ENCODE measurements at places on chromosomes 12 and 14.

GRCh38 chr14:103916636-103917262 lies 11.5 kb upstream of the TDRD9 start:
- no peak for ATAC-seq

GRCh38 chr12:104276273-104277131 lies 27.0 kb upstream of the EID3 start:
- no peak for ATAC-seq

DNA sequence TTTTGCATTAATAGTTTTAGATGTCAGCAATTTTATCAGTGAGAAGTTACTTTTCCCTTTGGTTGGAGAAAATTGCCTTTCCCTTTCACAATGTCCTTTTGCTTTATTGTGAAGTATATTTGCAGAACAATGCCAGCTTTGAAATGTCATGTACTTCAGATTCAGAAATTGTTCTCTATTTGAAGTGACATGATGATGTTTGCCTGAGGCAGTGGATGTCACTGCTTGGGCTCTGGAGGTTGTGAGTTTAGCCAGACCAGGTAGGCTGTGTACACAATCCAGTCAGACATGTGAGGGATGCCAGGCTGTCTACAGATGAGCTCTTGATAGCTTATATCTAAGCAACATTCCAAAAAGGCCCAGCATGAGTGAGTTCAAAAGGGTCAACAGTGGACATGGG lies 451.9 kb upstream of the FBXO33 start:
- no peak for ATAC-seq

DNA sequence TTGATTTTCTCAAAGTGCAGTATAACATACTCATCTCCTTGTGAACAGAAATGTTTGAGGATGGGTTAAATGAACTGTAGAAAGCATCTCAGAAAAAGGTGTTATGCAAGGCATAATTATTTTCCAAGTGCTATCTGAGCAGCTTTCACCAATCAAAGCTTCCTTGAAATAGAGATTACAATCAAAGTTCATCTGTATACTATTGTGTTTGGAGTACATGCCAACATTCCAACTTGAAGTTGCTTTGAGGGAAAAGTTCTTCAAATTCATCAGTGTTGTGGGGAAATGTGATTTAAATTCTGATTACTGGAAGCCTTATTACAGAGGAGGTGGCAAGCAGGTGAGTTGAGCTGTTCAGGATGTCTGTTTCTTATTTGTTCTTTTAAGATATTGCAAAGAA lies 68.2 kb downstream of the TMTC2 start:
- no peak for ATAC-seq

- no peak for ATAC-seq
These were observed 50.9 kb upstream of the DIP2B start for GRCh38 chr12:50453872-50454271.

- no peak for ATAC-seq
These were observed 25.0 kb upstream of the GALNT9 start for GRCh38 chr12:132354211-132354981.

GRCh38 chr14:74616507-74616906 lies 4.5 kb upstream of the LTBP2 start:
- no peak for ATAC-seq

GRCh38 chr14:54667764-54668163 lies 100.8 kb downstream of the SAMD4A start:
- no peak for ATAC-seq

- no peak for ATAC-seq
These were observed 21.3 kb upstream of the TSPAN9 start for GRCh38 chr12:3055704-3056467.

- no peak for ATAC-seq
These were observed 251.0 kb upstream of the FKBP4 start for GRCh38 chr12:2543801-2544200.

DNA sequence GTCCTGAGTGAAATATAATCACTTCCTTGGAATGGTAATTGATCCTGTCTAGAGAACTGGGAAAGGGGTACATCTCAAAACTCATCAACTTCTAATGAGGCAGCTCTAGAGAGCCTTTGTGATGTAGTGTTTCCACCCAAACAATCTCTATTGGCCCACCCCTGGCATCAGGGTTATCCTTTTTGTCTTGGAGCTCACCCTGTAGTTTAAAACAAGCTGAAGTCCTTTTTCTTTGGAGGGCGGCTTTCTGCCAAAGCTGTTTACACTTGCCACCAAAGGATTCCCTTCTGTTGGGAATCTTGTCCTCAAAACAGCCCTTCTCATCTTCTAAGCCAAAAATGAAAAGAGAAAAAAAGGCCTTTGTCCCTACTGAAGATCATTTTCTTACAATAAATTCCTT lies 60.6 kb upstream of the GTF2A1 start:
- ATAC-seq: no peak

GRCh38 chr14:99609245-99610170 lies 5.5 kb upstream of the CCDC85C start:
- ATAC-seq: no peak

GRCh38 chr12:94147387-94147990 lies 888 bp upstream of the PLXNC1 start:
- peak; percentile 14 for ATAC-seq

- no peak for ATAC-seq
These were observed 16.7 kb downstream of the SPPL3 start for GRCh38 chr12:120887253-120888043.

DNA sequence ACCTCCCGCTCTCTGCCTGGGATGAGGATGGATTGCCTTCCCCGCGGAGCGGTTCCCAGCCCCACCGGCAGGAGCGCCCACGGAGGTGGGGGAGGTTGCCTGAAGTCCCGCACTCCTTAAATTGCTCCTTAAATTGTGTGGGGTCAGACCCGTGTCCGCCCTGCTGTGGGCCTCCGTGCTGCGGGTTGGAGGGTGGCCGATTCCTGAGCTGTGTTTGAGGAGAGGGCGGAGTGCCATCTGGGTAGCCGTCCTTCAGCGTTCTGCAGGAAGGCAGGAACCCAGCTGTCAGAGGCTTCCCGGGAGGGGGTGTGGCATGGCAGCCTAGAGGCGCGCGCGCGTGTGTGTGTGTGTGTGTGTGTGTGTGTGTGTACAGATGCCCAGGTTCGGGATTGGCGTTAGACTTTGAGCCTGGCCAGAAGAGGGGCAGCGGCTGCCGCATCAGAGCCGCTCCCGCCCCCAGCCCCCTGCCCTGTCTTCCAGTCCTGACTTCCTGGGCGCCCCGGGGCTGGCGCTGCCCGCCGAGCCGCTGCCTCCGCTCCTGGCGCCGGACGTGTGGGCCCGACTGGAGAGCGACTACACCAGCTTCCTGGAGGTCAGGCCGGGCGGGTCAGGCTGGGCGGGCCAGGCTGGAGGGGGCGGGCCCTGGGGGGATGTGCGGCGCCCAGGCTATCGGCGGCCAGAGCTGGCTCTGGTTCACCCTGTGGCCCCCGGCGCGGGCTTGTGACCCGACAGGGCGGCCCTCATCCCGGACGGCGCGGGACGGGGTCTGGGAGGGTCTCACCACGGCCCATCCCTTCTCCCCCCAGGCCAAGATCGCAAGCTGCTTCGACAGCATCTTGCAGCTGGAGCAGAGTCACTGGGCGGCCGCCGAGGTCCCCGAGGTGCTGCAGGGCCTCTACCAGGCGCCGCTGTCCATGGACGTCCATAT lies 9.2 kb downstream of the EXOC3L4 start:
- ATAC-seq: no peak

GRCh38 chr14:78016532-78016931 lies 153.6 kb upstream of the NRXN3 start:
- ATAC-seq: no peak

GRCh38 chr12:31651893-31652521 lies 7.5 kb upstream of the ETFBKMT start:
- ATAC-seq: no peak

DNA sequence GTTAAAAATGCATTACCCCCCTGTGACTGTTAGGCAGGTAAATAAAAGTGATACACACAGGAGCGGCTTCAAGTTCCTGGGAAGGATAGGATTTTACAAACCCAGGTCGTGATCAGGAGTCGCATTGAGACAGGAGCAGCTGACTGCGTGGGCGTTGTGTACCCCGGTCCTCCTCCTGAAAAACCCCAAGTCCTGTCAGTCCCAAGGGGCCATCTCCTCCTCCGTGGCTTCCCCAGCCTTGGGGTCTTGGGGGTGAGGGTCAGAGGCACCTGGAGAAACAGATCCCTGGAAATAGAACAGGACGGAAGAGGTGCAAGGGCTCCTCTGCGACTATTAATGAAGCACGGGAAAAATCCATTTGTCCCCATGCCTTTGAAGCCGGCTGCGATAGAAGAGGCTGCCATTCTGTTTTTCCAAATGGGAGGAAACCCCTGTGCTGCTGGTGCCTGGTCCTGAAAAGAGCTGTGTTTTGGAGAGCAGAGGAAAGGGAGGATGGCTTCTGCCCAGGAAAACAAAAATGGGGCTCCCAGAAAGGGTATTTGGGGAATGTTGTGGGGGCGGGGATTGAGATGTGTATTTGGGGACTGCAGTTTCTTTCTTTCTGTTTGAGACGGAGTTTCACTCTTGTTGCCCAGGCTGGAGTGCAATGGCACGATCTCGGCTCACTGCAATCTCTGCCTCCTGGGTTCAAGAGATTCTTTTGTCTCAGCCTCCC lies 143.1 kb downstream of the ZNF664 start:
- no peak for ATAC-seq

DNA sequence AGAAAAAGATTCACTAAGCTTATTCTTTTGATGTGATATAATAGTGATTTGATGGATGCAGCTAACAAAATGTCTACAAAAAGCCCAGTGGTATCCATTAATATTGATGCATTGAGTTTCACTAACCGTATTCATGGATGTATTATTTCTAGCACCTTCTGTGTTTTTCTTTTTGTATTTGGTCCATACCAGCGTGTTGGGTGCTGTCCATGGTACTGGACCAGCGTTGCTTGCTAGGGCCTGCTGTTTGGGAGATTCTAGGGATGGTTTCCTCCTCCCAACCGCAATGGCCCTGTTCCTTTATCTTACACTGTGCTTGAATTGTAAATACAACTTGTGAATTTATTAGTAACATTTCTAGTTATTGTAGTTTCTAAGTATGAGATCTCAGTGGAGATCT lies 31.7 kb downstream of the ANO4 start:
- ATAC-seq: no peak

DNA sequence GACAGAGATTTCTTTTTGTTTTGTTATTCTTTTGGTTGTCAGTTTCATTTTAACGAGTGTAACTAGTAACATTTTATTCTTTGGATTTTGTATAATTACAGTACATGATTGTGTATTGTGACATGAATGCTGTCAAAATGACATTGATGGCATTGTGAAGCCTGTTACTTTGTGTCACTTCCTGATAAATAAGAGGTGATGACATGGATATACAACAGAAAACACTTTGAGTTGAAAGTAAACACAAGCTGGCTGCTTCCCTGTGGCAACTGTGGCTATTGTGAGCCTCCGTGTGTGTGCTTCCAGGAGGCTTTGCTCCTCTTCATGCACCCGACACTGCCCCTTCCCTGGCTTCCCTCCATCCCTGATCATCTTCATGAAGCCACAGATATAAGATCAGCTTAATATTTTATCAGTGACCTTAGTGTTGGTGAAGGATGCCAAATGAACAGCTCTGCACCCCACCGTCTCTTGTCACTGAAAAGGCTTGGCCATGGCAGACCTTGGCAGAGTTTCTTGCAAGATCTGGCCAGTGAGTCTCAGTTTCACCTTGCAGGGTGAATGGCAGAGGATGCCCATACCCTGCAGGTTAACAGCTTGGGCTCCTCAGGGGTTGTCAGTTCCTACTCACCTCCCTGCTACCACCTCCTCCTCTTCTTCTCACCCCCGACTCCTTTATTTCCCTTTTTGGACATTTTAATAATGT lies 191.9 kb downstream of the EPS8 start:
- no peak for ATAC-seq

DNA sequence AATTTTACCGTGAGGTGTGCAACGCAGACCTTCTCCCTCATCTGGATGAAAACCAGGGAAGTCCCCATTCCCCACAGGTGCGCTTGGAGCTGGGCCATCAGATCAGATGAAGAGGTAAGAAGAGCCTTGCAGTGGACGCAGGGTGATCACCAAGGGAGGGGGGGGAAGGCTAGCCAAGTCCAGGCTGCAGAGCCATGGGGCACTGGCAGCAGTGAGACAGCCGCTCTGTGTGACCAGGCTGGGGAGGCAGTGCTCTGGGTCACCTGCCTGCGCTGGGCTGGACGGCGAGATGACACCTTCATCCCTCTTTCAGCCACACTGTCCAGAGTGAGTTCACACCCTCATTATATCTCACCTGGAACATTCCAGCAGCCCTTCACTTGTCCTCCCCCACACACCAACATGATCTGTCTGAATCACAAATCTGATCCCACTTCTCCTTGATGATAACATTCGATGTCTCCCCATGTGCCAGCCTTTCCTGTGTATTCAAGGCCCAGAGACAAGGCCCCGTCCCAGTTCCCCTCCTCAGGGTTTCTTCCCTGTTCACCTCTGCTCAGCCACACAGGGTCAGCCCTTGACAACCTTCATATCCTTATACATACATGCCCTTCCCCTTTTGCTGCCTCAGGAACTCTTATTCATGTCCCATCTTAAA lies 65.9 kb upstream of the VASH1 start:
- ATAC-seq: no peak

GRCh38 chr12:28099871-28100270 lies 90.4 kb upstream of the CCDC91 start:
- no peak for ATAC-seq

- no peak for ATAC-seq
These were observed 574 bp downstream of the GLRX5 start for GRCh38 chr14:95535226-95536021.

- ATAC-seq: no peak
These were observed 426.0 kb downstream of the DAD1 start for GRCh38 chr14:22163051-22163450.

GRCh38 chr14:79496701-79497100 lies 714.6 kb downstream of the DIO2 start:
- ATAC-seq: no peak

DNA sequence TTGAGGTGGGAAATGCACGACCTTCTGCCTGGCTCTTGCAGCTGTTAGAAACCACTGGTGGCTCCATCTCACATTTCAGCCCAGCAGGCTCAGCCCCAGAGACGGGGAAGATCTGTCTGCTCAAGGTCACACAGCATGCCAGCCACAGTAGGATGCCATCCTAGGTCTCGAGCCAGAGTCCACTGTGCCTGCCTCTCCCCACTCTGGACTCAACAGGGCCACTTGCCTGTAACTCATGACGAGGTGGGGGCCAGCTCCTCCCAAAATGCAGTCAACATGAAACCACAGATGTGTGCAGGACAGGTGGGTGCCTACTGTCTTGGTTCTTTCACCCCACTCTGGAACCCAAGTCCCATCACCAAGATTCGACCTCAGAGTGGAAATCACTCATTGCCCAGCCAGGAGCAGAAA lies 23.2 kb downstream of the BCL11B start:
- peak; percentile 7 for ATAC-seq

DNA sequence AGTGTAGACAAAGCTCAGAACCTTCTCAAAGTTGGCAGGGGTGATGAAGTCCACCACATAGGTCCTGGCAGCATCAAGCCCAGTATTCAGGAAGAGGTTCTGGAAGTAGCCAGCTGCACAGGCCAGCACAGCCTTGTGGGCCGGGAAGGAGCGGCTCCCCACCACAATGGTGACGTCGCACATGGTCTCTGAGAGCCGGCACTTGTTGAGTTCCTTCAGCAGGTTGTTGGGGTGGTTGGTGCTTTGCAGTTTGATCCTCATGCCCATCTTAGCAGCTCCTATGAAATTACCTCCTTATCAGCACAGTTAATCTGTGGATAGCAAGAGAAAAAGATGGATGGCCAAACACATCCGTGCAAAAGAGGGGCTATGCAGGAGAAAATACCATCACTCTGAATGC lies 1.7 kb downstream of the ZBTB39 start:
- ATAC-seq: no peak
